ENCODE measurements at places on chromosomes 1 and 21.

- no peak for DNase-seq
Observed at GRCh38 chr1:24121406-24121805, 9.5 kb upstream of the MYOM3 start.

GRCh38 chr1:7561331-7561921, 209.7 kb upstream of the VAMP3 start:
- no peak for DNase-seq

DNA sequence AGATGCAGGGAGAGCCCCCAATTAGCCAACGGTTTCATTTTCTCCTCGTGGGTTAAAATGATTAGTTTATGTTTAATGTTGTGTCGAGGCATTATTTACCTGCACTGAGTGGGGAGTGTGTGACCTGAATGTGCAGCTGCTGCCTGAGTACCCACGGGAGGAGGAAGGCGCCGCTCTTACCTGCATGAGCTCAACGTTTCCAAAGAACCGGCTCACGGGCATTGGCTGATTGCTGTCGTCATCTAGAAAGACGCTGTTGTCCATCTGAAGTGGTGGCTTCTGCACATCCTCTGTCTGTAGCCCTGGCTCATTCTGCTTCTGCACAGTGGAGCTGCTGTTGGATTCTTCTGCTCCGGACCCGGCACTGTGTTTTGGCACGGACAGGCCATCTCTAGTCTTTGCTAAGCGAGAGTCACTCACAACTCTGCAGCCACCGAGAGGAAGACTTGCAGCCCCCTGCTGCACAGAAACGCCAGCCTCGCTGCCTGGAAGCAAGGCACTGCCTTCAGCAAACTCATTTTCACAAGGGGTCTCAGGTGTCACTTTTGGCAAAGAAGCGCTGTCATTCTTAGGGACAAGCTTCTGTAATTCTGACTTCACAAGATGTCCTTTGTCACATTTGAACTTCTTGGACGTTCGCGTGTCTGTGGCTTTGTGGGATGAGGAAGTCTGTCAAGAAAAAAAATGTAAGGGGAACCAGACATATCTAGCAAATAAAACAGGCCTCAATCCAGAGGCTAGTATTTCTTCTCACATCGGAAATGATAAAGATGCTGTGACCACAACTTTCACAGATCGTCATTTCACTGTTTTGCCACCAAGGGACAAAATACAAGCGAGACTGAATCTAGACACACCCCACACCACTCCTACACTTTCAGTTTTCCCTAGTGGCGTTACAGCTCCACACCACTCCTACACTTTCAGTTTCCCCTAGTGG, 9.4 kb downstream of the C1orf174 start:
- DNase-seq: no peak

DNA sequence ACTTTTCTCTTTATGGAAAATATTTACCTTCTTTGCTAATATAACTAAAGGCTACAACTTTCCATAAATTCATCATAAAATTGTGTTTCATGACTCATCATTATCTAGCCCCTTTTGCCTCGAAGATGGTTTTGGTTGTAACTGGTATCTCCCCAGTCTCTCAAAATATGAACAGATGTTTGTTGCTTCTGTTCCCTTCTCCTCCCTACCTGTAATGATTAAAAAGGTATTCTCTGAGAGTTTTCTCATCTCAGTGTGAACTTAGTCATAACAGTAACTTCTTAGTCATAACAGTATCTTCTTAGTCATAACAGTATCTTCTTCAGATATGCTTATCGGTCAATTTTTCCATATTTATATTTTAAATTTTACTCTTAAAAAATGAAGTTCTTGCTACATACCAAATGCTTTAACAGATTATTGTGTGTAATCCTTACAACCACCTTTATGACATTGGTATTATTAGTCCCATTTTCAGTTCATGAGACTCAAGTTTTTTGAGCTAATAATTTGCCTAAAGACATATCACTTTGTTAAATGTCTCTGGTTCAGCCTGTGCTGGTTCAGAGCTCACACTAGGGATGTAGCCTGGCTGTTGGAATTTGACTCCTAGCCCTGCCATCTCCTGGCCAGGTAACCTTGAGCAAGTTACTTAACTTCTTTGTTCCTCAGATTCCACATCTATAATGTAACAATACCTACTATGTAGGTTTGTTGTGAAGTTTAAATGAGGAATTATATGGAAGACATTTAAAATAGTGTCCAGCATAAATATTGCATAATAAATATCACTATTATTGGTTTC, 32.6 kb downstream of the ATP1B1 start:
- DNase-seq: no peak
